Activated T-cell treated with anti-CD3 and anti-CD28 coated beads for 48 hours (primary cell): ENCODE measurements at places on chromosomes 12 and 14.

- DNase-seq = no peak
Measured at GRCh38 chr12:122862872-122863701, 27.8 kb downstream of the HIP1R start.

GRCh38 chr12:34186492-34186891 lies 164.2 kb downstream of the ALG10 start:
- no peak for DNase-seq

- no peak for DNase-seq
Measured at GRCh38 chr14:46574221-46574977, 77.2 kb downstream of the RPL10L start.

GRCh38 chr14:68785534-68786490 lies 7.1 kb downstream of the ZFP36L1 start:
- DNase-seq = no peak

DNA sequence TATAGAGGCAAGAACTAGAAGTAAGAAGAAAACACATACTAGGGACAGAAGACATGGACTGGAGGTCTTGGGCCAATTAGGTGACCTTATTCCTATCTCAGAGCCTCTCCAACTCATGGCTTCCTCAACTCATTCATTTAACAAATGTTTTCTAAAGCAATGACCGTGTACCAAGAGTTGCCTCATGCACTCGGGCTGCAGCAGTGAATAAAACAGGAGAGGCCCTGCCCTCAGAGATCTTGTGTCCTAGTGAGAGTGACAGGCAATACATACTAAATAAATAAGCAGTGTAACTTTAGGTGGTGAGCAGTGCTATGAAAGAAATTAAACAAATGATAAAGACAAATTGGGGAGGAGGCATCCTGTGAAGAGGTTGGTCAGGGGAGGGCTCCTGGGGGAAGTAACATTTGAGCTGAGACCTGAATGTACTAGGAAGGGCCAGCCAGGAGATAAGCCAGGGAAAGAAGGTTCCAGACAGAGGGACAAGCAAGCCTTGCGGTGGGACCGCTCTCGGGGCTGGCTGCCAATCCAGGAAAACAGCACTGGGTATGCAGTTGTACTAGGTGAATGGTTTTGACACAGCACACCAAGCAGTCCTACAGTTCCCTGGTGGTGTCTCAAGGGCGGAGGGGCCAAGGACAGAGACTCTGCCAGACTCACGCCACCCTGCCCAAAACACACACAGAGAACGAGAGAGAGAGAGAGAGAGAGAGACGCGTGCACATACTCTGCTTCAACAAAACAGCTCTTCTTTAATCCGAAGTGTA lies 1.3 kb downstream of the NINJ2 start:
- DNase-seq = no peak

DNA sequence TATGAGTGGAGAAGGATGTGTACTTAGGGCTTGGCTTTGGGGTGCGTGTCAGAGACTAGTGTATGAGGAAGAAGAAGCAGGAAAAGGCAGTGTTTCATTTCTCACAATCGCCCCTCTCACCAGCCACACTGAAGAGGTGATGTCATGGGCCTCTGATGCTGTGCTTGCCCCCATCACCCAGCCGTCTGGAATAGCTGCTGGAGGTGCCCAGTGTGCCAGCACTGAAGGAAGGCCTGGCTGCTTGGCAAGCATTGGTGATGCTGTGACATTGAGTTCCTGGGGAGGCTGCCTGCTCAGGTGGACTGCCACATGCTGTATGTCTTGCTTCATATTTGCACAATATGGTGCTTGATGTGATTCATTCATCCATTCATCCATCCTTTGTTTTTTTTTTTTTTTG lies 56.2 kb downstream of the CRADD start:
- no peak for DNase-seq

DNA sequence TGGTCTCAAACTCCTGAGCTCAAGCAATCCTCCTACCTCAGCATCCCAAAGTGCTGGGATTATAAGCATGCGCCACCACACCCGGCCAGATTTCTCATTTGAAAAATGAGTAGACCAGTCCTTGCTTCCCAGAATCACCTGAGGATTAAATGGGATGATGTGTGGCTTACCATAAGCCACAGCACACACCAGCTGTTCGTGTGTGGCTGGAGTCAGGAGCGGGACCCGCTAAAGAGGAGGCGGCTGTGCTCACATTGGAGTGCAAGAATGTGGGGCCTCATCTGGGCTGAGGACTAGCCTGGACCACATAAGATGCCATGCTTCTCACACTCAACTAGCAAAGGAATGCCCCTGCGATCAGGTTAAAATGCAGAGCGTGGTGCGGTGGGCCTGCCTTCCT lies 6.7 kb upstream of the ALDH2 start:
- no peak for DNase-seq

DNA sequence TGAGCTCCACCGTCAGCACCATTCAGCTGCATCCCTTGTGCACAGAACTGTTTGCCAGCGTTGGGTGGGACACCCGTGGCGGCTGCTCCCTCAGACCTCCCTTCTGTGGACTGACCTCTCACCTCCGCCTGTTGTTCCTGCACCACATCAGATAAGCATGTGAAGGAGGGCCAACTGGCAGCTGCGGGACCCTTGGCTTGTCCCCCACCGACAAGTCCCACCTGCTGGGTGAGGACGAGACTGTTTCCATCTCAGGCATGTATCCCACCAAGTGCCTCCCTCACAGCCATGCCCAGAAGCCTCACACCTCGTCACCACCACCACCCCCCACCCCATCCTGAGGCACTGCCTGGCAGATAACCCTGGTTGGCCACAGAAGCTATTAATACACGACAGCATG lies 18.6 kb upstream of the TEAD4 start:
- DNase-seq = no peak

DNA sequence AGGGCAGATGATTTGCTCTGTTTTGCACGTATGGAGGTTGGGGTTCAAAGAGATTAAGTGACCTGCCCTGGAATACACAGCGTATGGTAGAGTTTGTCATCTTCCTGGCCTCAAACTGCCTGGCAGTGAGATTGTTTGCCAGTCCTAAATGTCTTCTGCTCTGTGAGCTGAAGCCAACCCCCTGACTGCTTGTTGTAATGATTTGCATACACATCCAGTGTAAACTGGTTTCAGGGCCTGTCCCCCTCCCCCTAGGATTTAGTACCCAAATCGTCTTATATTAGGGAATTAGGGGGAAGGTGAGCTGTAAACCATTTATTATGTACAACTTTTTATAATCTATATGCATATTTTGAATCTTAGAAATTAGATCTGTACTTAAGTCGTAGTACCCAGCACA lies 38.4 kb downstream of the AKAP3 start:
- DNase-seq = no peak

DNA sequence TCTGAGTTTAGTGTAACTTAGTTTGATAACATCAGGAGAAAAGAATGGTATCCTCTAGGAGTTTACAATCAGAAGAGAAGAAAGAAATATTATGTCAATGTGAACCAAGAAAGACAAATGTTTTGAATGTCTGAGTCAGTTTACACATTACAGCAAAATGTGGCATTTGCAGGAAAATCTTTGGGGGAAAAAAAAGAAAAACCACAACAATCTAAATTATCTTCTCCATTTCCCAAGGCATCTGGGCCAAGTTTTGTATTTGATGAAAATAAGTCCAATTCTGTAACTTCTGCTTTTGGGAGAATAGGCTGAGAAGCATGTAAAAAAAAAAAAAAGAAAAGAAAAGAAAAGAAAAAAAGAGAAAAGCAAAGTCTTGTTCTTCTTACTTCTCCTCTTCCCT lies 58.8 kb upstream of the FLRT2 start:
- DNase-seq = no peak

DNA sequence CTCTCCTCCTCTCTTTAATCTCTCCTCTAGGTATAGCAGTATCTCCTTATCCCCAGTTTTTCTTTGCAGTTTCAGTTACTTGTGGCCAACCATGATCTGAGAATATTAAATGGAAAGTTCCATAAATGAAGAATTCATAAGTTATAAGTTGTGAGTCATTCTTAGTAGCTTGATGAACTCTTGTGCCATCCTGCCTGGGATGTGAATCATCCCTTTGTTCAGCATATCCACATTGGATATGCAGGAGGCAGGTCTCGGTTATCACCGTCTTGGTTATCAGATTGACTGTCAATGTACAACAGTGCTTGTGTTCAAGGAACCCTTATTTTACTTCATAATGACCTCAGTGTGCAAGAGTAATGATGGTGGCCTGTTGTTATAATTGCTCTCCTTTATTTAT lies 134.0 kb downstream of the TMEM117 start:
- DNase-seq = no peak

DNA sequence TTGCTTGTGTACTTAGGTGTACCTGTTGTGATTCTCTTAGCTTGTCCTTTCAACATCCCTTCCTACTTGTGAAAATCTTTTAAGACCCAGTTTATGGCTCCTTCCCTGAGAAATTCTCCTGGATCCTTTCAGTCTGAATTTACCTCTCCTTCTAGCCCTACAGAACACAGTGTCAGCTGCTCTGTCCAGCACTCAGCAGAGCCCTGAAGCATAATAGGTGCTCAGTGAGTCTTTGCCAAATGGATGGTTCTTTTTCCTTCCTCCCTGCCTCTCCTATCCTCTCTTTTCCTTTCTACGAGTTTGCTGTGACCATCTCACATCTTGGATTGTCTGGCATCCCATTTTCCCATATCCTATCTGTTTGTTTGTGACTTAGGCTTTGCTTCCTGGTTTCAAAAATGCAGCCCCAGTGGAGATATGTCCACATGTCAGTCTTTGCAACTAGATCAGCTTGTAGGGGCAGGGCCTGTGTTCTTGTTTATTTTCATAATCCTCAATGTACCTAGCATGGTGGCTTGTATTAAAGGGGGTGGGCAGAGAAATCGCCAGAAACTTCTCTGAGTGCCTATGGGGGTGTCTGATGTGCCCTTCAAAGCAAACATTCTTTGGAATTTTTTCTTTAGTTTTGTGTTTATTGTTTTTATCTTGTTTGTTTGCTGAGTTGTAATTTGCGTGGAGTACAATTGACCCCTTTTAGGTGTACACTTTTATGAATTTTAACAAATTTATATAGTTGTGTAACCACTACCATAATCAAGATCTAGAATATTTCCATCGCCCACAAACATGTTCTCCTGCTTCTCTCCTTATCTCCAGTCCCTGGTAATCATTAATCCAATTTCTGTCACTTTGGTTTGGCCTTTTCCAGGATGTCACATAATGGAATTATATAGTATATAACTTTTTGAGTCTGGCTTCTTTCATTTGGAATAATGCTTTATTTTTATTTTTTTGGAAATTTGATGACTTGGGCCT lies 62.8 kb downstream of the SMOC1 start:
- DNase-seq = no peak

DNA sequence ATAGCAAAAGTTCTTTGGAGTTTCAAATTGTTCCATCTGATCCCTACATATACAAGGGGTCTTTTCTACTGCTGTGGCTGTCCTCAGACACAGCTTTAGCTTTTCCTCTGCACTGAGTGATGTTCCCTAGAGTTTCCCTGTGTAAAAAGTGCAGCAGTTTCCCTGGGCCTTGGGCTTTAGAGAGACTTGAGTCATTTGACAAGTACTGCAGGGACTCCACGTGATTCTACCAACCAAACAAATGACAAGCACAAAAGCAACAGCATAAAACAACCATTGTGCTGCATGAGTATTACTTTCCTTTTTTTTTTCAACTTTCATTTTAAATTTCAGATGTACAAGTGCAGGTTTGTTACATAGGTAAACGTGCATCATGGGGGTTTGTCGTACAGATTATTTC lies 272.8 kb downstream of the PDZRN4 start:
- no peak for DNase-seq

GRCh38 chr12:124667506-124668326 lies 100.3 kb upstream of the NCOR2 start:
- DNase-seq = no peak

DNA sequence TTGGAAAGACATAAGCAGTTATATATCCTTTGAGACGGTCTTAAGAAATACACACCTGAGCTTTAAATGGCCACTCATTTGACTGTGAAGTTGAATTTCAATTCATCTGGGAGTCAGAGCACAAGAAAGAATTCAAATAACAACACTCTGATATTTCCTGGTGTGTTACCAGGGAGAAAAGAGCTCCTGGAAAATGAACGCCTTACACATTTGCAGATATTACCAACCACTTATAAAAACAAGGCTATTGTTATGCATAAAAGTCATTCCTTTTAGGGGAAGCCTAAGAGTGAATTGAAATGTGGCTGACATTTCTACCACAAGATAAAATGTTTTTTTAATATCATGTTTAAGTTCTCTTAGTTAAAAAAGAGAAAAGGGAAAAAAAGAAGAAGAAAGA lies 229.2 kb upstream of the PLEKHG7 start:
- DNase-seq = no peak

- no peak for DNase-seq
Measured at GRCh38 chr14:103140316-103141109, 17.3 kb downstream of the TNFAIP2 start.
